ENCODE measurements at places on chromosomes 2 and 18.

DNA sequence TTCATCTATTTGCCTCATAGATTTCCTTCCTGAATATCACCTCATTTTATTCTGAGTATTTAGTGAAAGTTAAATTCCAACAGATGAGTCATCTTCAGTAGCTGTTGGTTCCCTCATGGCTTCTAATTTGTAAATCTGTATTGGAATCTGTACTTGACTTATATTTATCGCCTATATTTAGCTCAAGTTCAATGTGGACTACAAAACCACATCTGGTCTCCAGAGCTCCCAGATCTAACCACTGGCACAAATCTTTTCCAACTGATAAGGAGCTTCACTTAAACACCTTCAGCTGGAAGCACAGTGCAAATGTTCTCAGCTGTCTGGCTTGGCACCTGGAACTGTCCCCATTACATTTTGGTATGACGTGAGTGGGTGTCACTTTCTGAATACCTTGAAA, 82.8 kb upstream of the DSEL start:
- no peak for DNase-seq

DNA sequence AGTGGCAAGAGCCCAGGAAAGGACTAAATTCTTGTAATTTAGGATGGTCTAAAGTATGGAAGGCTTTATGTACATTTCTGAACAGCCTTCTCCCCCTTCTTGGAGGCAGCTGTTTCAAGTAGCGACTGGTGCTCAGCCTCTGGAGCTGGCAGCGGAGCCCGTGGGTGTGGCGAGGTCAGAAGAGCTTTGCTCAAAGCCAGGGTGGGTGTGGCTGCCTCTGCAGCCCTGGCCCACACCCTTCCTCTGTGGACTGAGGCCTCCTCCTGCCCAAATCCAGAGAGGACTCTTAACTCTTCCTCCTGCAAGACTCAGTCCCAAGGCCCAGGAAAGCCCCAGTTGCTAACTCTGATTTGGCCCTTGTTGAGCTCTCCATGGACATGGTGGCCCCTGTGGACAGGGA, 202.1 kb upstream of the REV1 start:
- no peak for DNase-seq

DNA sequence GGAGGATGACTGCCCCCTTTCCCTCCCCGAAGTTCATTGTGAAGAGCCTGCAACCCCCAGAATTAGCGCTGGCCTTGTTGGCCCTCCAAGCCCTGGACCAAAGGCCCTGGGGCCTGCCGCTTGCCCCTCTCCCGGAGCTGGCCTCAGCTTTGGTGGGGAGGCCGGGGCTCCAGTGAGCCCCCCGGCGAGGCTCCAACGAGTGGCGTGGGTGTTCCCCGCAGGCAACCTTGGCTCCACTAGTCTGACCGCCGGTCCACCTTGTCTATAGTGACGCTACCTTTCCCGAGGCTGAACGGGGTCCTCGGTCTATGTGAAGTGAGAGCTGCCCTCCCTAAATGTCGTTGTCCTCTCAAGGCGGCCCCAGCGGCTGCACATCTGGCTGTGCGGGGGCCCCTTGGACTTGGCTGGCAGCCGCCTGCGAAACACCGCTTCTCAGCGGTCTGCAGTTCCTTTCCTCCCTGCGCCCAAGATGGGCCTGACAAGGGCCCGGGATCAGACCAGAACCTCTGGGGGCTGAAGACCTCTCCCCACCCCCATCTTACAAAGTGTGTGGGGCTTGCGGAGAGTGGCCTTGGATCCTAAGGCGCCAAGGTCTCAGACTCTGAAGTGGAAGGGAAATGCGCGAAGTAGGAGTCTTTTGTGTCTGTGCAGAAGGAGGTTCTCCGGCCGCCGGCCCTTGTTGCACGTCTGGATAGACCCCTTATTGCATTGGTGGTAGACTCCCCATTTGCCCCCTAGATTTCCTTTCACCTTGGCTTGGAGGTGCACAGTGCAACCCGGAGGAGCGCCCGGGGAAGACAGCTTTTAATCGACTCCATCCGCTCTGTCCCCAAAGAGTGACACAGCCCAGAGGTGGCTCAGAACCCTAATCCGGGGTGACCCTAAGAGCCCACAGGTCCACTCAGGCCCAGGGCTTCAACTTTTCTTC, 3.9 kb upstream of the HOXD10 start:
- DNase-seq = no peak

GRCh38 chr18:66560094-66560493, 43.8 kb downstream of the CDH19 start:
- no peak for DNase-seq

- no peak for DNase-seq
Observed at GRCh38 chr2:138658187-138658894, 121.8 kb downstream of the NXPH2 start.

DNA sequence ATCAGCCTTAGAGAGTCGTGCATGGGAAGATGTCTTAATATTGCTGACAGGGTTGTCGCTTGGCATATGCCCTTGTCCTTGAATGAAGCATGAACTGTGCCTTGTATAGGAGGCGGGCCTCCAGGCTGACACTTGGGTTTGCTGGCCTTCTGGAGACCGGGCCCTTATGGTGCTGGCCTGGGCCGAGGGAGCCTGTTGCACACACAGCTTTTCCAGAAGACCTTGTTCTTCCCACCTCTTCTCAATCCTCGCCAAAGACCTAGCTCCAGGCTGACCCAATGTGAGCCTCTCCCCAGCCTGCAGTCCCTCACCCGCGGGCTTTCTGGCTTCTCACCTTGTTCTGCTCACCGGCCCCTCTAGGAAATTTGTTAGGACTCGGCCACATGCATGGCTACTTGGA, 199.1 kb downstream of the FAM210A start:
- DNase-seq = no peak

DNA sequence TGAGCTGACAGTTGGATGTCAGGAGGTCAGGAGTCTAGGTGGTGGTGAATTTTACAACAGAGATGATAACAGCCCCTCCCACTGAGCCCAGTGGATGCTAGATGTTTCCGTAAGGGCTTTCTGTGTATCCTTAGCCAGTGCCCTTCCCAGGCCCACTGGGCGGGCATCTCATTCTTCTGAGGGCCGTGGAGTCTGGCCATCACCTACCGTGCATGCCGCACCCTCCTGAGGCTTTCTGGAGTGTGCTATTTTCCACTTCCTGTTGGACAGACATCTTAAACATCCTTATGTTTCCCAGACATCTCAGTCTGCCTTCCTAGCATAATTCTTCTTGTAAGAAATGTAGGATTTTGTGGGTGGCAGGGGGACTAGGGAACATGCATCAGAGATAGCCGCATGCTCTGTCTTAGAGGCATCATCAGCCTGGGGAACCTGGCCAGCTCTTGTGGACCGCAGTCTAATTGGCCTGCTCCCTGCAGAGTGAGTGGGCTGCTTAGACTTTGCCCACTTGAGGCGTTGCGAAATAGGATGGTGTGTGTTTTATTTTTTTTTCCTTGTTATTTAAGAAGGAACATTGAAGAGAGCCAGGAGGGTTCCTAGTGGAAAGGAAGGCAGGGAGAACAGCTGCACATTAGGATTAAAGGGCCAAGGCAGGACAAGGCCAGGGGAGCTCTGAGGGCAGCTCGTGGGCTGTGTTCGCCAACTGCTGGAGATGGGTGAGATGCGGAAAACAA, 135.8 kb downstream of the SH3RF3 start:
- no peak for DNase-seq

DNA sequence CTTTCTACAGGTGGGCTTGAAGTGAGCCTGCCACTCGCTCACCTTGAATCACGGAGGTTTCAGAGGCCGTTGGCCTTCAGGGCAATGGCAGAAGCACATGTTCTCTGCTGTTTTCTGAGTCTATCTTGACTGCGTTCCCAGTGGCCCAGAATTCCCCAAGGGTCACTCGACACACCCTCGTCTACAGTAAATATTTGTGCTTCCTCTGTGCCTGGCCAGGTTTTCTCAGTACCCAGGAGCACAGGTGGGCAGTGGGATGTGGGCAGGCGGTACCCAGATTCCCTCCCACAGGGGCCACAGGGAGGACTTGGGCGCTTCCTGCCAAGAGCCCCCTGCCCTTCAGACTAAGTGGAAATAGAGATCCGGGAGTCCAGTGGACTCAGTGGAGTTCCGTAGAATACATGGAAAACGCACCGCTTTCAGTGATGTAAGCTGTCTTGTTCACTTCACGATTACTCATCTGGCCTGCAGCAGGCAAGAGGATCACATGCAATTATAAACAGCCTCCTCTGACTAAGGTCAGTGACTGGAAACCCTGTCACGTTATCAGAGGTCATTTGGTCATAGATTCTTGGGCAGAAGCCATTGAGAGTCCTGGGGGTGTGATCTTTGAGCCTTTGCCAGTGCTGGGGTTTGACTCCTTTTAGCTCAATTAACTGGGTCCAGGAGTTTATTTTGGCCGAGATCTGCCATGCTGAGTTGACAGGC, 179.8 kb downstream of the NEDD4L start:
- DNase-seq = no peak

GRCh38 chr2:142112757-142113221, 18.0 kb downstream of the LRP1B start:
- no peak for DNase-seq

Data from activated naive CD8-positive, alpha-beta T cell treated with anti-CD3 and anti-CD28 coated beads, Interleukin-2, amount 10 ng/mL, durations not matched to agents 7 days and 5 days (primary cell).